ENCODE measurements at places on chromosomes 12 and 14.

DNA sequence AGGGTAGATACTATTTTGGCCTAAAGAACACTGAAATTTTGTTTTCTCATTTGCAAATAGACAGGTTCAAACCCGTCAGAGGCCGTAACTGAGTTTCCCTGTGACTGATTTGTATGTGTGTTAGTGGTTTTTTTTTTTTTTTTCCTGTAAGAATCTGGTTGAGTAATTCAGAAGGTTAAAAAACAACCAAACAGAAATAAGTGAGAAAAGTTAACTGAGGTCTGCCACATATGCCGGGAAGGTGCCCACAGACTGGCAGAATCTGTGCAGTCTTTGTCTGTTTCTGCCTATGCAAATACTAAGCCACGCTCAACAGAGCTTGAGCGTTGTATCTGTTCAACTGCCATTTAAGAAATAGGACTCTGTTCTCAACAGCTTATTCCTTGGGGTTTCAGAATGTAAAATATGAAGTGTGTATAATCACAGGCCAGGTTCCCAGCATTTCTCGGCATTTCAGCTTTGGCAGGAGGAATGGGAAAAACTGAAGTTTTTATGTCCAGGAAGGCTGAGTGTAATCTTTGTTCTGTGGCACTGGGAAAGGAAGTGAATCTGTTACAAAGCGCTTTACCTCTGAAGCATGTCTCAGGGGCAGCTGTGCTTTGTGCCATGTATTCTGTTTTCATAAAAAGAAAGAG is 181.9 kb downstream of the PRKCH start:
- no peak for DNase-seq

DNA sequence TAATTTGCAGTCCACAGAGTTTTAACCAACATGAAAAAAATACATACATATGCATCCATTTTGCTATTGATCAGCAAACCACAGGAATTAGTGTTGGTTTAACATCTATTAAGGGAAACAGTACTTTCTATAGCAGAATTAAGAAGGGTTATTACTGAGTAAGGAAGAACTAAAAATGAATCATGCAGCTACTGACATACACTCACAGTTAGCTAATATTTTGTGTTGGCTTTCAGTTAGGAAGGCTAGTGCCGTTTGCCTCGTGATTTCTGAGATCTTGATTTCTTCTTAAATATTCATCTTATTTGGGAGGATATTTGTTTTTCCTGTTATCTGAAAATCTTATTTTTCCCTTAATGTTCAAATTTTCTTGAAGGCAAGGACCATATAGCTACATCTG is 423.4 kb downstream of the NOVA1 start:
- DNase-seq, result no peak

DNA sequence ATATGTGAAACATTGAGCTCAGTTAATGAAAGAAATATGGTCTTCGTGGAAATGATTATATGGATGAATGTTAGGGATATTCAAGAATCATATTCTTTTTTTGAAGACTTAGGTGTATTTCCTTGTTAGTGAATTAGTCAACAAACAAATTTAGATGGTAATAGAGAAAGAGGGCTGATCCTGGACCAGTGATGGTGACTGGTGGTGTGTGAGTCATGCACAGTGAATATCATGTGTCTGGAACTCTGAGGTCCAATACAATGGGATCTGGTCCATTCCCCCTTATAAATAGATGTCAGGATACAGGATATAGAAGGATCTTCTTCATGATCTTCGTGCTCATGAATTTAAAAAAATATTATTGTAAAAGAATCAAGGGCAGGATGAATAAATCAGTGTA is 64.4 kb upstream of the RTL1 start:
- no peak for DNase-seq

DNA sequence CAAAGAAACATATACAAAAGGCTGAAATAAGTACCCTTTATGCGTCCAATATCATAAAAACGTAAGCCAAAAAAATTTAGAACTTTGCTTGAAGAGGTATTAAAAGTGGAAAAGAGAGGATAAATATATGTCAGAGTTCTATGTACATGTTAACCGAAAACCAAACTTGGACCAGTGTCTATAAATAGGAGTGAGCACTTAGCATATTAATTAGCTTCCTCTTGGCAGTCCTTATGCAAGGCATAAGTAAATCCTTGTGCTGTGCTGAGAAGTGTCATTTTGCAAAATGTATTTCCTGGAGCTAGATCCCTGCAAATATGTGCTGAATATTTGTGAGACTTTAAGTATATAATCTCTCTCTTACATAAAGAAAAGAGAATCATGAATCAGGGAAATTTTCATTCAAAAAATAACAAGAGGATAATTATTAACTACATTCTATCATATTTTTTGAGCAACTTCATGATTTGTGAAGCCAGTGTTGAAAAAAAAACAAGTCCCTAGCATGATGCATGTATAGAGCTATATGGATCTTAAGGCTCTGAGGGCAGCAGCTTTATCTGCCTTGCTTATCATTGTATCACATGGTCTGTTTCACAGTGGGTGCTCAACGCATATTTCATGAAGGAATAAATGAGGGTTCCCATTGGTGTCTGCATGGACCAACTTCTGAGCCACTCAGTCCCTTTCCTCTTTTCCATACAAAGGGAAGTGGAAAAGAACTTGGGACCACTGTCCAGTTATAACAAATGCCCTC is 326.1 kb downstream of the PDZRN4 start:
- DNase-seq, result no peak

- no peak for DNase-seq
These were observed 451.7 kb downstream of the TMEM117 start for GRCh38 chr12:44287545-44287944.

DNA sequence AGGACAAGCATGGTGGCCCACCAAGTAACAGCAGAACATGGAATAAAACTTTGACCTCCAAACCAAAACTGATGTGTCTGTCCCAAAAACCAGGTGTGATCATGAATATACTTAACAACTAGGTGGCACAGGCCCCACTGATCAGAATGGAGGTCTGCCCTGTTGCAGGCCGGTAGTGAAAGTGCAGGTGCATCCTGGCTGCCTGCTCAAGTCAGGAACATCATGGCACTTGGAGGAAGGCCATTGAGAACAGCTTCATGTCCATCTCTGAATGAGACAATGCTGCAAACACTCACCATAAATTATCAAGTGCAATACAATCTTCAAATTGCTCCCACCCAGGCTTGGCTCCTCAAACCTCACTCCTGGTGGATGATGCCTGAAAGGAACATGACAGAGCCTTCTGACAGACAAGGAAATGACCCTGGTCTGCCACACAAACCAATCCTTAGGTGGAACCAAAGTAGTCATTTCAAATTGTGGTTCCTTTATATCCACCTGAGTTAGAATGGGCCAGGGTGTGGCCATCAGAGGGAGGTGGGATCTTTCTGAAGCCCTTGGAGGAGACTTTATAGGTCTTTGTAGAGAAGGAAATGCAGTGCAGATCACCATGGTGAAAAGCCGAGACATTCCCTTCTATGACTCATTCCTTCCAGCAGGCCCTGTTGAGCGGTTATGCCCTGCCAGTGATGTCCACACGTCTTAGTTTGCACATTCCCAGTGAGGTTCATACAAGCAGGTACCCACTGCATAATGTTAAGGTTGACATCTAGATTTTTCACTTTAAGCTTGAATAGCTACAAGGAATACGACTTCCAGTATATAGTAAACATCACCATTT is 36.0 kb downstream of the EGLN3 start:
- DNase-seq, result no peak

GRCh38 chr14:45252366-45253069 is 484 bp downstream of the MIS18BP1 start:
- peak; percentile 27 for DNase-seq

DNA sequence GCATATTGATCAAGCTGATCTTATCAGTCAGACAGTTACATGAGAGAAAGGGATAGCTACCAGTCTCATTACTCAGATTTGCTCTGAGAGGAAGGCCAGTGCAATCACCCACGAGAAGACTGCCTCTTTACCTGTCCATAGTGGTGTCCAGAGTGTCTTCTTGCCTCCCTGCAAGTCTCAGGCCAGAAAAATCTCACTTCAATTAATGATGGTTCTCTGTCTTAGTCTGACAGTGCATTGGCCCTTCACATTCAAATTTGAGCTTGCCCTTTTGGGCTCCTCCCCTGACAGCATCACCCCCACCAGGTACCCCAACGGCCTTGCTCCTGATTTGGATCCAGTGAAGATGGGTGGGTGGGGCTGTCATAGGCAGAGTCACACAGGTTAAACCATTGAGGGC is at the start of gene AICDA:
Gene AICDA (minus strand): TSS at position 231 of the 400 bp plus-strand sequence. CDS start 92 bp downstream, at position 139.
- no peak for DNase-seq

All from NCI-H2227 treated with DMSO at 0.1 percent for 48 hours (cell line).